Hepatocyte (in vitro differentiated cells): ENCODE measurements at places on chromosomes 2 and 18. TPM values are rescaled to one million over a fixed set of nuclear protein-coding genes. Genes with fewer than 3 reads are reported as not detected.
A peak's percentile ranks its signal among the peaks of the same experiment; 100 is the strongest.

DNA sequence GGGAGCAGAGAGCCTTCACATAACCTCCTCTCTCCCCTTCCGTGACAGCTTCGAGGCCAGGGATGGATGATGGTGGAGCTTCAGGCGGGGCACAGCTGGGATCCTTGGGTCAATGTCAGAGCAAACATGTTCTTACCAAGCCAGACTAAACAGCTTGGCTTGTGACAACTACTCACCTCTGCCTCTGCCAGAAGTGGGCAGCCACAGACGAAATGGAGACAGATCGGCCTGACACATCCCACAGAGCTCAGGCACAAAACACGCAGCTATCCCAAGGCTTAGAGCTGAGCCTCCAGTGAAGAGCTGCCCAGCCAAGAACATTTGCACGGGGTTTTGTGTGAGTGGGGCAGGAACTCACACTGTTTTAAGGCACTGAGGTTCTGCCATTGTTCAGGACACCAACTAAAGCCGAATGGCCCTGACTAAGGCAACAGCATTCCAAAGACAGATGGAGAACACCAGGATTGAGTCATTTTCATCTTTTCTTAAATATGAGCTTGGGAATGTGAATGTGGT, 12.8 kb downstream of the PXDN start:
- no peak for DNase-seq
- H3K4me1 ChIP-seq = peaks cover 55% of the 10 kb centered on the region
- no peaks in the 10 kb centered on the region for H3K36me3 ChIP-seq
- H3K27me3 ChIP-seq = no peaks in the 10 kb centered on the region
- no peak overlapping the region for H3K4me3 ChIP-seq

Gene CFAP210
- total RNA-seq = 0.12 TPM in 1 of 2 replicates, not detected in the other

Gene CD8B
- 1.00 and 1.5 TPM in 2 replicates for total RNA-seq

DNA sequence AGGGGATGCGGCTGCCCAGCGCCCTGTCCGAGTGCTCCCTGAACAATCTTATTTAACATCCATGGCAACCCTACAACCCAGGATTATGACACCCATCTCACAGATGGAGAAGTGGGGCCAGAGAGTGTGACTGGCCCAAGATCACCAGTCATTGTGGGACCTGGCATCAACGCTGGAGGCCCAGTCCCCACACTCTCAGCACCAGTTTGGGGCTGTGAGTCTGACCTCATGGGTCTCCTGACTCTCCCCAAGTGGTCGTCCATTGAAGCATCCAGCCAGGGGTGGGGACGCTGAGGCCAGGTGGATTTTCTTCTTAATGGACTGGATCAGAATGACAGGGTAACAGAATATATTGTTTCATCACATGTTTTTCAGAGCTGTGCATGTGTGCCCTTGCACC, 24.5 kb downstream of the MAL start:
- H3K27ac ChIP-seq = no peak overlapping the region
- no peaks in the 10 kb centered on the region for H3K36me3 ChIP-seq
- H3K27me3 ChIP-seq = no peaks in the 10 kb centered on the region
- no peak overlapping the region for H3K4me3 ChIP-seq
- H3K4me1 ChIP-seq = no peaks in the 10 kb centered on the region

- H3K27me3 ChIP-seq = no peaks in the 10 kb centered on the region
- H3K27ac ChIP-seq = no peak overlapping the region
- no peaks in the 10 kb centered on the region for H3K36me3 ChIP-seq
- H3K4me1 ChIP-seq = no peaks in the 10 kb centered on the region
- no peak overlapping the region for H3K4me3 ChIP-seq
Measured at GRCh38 chr2:105072039-105072438, 34.2 kb downstream of the MRPS9 start.

Gene IL36G
- 0.20 TPM in 1 of 2 replicates, not detected in the other for total RNA-seq

Gene SLC4A5
- 0.36 and 1.5 TPM in 2 replicates for total RNA-seq

DNA sequence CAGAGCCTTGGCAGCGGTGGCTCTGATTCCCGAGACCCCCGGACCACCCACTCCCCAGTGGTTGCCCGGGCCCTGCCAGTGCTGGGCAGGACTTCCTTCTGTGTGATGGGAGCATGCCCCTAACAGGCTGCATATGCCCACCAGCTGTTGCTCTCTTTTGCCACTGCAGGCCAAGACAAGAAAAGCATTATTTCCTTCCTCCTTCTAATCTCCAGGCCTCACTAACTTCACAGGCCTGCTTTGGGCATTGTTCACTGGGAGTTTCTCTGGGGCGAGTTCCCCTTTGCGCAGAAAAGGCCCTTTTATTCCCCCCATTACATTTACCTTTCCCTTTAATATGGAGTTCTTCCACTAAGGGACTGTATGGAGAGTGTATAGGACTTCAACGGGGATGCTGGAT, 249.1 kb upstream of the SIX2 start:
- H3K27ac ChIP-seq = no peak overlapping the region
- no peak overlapping the region for H3K4me3 ChIP-seq
- no peak for DNase-seq

GRCh38 chr2:61882850-61883249, 5.6 kb downstream of the CCT4 start:
- H3K4me1 ChIP-seq = peaks cover 12% of the 10 kb centered on the region
- H3K4me3 ChIP-seq = no peak overlapping the region
- H3K27ac ChIP-seq = no peak overlapping the region
- no peaks in the 10 kb centered on the region for H3K36me3 ChIP-seq
- DNase-seq = no peak

GRCh38 chr2:161030260-161031063, 129.8 kb upstream of the TANK start:
- H3K36me3 ChIP-seq = no peaks in the 10 kb centered on the region
- DNase-seq = peak; percentile 70
- H3K27me3 ChIP-seq = no peaks in the 10 kb centered on the region
- no peaks in the 10 kb centered on the region for H3K4me1 ChIP-seq
- H3K27ac ChIP-seq = peak overlapping the region; percentile 67

DNA sequence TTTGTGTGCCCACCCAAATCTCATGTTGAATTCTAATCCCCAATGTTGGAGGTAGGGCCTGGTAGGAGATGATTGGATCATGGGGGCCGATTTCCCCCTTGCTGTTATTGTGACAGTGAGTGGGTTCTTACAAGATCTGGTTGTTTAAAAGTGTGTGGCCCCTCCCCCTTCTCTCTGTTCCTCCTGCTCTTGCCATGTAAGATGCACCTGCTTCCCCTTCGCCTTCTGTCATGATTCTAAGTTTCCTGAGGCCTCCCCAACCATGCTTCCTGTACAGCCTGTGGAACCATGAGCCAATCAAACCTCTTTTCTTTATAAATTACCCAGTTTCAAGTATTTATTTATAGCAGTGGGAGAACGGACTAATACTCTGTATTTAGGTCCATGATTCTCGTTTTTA, 588.1 kb downstream of the DCDC2C start:
- H3K4me3 ChIP-seq = no peak overlapping the region
- DNase-seq = no peak
- no peaks in the 10 kb centered on the region for H3K4me1 ChIP-seq
- no peaks in the 10 kb centered on the region for H3K27me3 ChIP-seq

DNA sequence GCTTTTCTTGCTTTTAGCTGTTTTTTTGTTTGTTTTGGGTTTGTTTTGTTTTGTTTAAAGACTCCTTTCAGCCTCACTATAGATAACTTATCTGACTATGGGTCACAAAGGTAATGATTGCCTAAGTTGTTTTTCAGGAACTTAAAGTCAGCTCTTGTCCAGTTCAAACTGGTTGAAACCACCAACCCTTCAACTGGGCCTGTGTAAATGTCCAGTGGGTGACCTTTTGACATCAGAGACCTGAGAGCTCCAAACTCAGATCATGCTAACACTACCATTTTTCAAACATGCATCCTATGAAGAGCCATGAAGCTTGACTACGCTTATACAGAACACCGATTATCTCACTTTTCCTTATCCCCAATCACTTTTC, 144.6 kb upstream of the RMP24 start:
- H3K36me3 ChIP-seq = no peaks in the 10 kb centered on the region
- no peak overlapping the region for H3K4me3 ChIP-seq
- H3K27me3 ChIP-seq = no peaks in the 10 kb centered on the region
- no peaks in the 10 kb centered on the region for H3K4me1 ChIP-seq

Gene HOXD3
- total RNA-seq = 0.13 and 0.20 TPM in 2 replicates

Gene MAP4K3
- total RNA-seq = 65.1 and 72.1 TPM in 2 replicates

Gene ZC3H15
- 74.6 and 80.4 TPM in 2 replicates for total RNA-seq

DNA sequence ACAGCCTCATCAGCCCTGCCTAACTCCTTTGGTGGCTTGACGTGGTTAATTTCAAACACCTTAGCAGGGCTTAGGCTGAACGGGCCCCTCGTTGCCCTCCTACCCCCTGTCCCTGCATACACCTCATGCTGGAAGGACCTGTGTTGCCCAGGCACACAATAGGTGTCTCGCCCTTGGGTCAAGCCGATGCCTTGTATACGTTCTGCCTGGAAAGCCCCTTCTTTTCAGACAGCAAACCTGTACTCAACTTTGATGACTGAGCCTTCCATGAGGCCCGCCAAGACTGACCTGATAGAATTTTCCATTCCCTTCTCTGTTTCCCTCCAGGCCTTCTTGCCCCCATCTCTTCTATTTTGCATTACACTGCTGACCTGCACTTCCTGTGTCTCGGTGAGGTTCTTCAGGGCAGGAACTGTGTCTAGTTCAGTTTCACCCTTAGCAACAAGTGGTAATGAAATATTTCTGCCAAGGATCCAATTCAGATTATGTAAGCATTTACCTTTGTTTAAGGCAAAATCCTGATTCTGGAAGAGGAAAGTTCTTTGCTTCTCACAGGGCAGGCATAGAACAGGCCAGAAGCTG, 7.9 kb downstream of the GREB1 start:
- no peak overlapping the region for H3K4me3 ChIP-seq
- DNase-seq = no peak
- H3K27me3 ChIP-seq = no peaks in the 10 kb centered on the region
- peaks cover 22% of the 10 kb centered on the region for H3K4me1 ChIP-seq

Gene ANKRD62
- total RNA-seq = not detected in 2 replicates

DNA sequence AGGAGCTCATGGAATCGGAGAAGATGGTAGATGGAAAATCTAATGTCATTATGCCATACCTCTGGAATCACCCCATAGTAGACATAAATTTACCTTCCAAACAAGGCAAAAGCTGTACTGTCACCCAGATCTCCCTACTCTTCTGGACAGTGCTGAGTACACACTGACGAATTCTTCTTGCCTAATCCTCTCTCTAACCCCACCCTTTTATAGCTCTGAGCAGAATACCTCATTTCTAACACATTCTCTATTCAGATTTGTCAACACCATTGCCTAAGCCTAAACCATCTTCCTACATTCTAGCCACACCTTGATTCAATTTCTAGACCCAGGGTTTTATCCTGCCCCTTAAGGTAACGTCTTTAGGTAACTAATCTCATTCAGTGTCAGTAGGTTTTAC, 321.0 kb upstream of the NRP2 start:
- H3K27ac ChIP-seq = no peak overlapping the region
- no peaks in the 10 kb centered on the region for H3K36me3 ChIP-seq
- H3K4me3 ChIP-seq = no peak overlapping the region

Gene KLHL14
- total RNA-seq = 0.57 and 0.60 TPM in 2 replicates
